Endodermal cell (in vitro differentiated cells): ENCODE measurements at places on chromosomes 3 and 15.

DNA sequence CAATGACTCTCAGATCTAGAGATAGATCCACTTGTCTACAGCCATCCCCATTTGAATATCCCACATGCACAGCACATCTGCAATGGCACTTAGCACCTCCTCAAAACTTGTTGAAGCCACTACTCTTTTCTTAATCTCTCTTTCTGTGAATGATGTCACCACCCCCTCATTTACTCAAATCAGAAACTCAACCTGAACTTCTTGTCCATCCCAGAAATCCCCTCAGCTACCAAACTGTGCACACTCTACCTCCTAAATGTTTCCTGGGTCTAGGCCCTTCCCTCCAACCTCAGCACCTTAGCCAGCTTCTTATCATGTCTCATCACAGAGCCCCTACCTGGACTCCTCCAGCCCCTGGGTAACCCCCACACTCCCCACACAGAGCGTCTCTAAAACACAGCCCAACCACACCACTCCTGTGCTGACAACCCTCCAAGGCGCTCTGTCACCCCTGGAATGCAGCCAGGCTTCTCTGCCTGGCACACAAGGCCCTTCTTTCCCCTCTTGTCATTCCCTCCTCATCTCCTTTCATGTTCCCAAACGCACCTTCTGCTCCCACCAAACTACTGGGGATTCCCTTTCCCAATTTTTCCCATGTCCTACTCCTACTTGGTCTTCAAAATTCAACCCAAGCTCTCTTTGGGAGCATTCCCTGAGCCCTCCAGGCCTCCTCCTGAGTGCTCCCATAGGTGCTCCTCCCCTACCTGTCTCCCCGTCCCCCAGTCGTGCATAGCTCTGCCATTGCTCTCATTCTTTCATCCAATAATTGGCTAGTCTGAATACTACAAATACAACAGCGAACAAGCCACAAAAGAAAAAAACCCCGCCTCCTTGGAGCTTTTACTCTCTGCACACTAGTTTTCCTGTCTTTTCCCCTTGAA lies 39.8 kb upstream of the ZBTB38 start:
- DNase-seq = no peak

GRCh38 chr15:84985158-84985557 lies 3.5 kb downstream of the PDE8A start:
- DNase-seq = no peak

DNA sequence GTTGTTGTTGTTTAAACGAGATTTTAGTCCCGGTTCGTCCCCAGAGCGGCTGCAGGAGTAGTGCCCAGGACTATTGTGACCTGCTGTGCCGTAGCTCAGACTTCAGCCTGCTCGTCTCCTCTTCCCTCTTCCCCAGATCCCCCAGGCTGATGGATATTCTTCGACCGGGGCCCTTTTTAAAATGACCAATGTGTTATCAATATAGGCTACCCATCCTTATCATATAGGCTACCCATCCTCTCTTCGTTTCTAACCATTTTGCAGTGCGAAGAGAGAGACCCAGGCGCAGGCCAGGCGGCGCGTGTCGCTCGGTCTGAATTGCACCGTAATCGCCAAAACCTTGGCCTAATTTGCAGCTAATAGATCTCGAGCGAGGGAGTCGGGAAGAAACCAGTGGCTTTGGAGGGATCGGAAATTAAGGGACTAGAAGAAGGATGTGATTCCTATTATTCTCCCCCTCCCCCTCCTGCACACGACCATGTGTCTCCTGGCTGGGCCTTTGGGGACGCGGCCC lies 23.0 kb downstream of the NR2F2 start:
- no peak for DNase-seq

DNA sequence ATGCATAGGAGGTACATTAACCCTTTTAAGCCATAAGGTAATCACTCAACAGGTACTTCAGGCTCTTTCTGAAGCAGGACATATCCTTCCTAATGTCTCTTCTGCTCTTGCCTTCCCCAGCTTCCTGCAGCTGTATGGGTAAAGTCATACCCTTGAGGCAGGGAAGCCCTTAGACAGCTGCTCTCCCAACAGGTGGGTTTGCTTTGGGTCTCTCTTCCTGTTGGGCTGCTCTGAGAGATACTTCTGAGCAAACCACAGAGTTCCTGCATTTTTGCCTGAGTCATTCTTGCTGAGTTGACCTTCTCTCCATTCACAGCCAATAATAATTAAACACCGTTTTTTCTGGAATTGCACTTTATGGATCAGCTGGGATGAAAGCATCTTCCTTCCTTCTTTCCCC lies 2.0 kb upstream of the TRAT1 start:
- DNase-seq = no peak

GRCh38 chr15:41892621-41893421 lies 1.0 kb downstream of the SPTBN5 start:
- no peak for DNase-seq
